Glomerular endothelial cell (primary cell): ENCODE measurements at places on chromosomes 6 and 20.

GRCh38 chr20:17339000-17339399 is 112.2 kb downstream of the PCSK2 start:
- DNase-seq = no peak

- no peak for DNase-seq
These were observed 124.4 kb upstream of the JARID2 start for GRCh38 chr6:15121443-15121842.

- no peak for DNase-seq
These were observed 38.3 kb downstream of the ARHGAP18 start for GRCh38 chr6:129671442-129672340.

- no peak for DNase-seq
These were observed 157.6 kb downstream of the LAMP5 start for GRCh38 chr20:9672027-9672426.
